ENCODE measurements at places on chromosomes 6 and 20.
A peak's percentile ranks its signal among the peaks of the same experiment; 100 is the strongest.

DNA sequence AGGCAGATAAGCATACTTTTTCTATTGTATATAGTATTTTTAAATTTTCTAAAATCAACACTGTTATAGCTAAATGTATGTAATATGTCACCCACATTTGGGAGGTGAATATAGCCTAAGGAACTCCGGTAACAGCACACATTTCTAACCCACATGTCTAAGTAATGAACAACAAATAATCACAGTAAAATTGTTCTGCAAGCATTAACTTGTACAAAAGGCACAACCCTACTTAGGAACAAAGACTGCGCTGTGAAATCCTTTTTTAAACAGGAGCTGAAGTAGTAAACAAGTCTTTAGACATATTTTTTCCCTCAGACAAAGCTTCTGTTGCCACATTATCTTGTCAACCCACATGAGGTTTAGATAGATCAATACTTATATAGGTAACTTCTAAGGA is 872.4 kb upstream of the SLC35B3 start:
- DNase-seq = no peak

- DNase-seq = peak; percentile 78
Observed at GRCh38 chr6:108751851-108752732, 96.1 kb upstream of the ARMC2 start.

- DNase-seq = peak; percentile 30
Observed at GRCh38 chr6:87700397-87701343, 1.4 kb downstream of the AKIRIN2 start.

- no peak for DNase-seq
Observed at GRCh38 chr6:119012521-119012920, 65.9 kb downstream of the FAM184A start.

DNA sequence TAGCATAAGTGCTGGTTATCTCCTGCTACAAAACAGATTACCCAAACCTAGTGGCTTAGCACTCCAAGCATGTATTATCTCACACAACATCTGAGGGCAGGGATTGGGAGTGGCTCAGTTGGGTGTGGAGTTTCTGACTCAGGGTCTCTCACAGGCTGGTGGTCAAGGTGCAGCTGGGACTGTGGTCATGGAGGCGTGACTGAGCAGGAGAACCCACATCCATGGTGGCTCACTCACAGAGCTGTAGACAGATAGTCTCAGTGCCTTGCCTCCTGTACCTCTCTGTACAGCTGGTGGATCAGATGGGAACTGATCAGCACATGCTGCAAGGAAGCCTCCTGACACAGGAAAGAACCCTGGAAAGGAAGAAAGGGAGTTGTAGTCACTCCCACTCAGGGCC is 83.1 kb upstream of the CST7 start:
- DNase-seq = no peak

All from cerebellar cortex (tissue), 1 donor.